ENCODE measurements at places on chromosomes 13 and 19.

GRCh38 chr13:113586661-113587479 is 2.3 kb downstream of the TFDP1 start:
- DNase-seq, result no peak

DNA sequence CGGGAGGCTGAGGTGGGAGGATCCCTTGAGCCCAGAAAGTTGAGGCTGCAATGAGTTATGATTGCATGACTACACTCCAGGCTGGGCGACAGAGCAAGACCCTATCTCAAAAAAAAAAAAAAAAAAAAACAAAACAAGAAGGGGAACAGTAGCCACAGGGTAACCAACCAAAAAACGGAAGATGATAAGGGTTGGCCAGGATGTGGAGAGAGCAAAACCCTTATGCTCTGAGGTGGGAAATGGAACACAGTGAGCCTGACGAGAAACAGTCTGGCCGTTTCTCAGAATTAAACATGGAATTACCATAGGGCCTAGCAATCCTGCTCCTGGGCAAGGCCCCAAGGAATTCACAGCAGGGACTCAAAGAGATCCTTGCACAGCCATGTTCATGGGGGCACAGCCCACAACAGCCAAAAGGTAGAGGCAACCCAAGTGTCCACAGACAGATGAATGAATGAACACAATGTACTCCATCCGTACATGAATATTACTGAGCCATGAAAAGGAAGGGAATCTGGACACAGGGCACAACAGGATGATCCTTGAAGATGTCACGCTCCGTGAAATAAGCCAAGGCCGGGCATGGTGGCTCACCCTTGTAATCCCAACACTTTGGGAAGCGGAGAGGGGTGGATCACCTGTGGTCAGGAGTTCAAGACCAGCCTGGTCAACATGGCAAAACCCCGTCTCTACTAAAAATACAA is 11.3 kb downstream of the NMRK2 start:
- DNase-seq, result no peak

DNA sequence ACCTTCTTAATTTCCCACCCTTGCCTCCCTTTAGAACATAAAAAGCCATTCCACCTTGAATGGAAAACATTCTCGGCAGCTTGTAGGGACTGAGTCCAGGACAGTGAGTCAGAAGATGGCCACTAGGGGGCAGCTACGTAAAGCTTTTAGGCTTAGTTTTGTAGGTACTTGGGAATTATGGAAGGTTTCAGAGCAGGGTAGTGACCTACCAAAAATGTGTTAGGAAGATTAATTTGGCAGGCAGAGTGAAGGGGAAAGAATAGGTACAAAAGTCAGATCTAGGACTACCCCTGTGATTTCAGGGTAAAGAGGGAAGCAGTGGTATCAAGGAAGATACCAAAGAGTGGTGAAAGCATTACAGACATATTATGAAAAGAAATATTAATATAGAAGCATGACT is 198.4 kb downstream of the NDFIP2 start:
- no peak for DNase-seq

GRCh38 chr19:58021541-58022282 is 12.1 kb upstream of the ZSCAN1 start:
- no peak for DNase-seq

GRCh38 chr13:100584896-100585295 is 3.7 kb downstream of the GGACT start:
- no peak for DNase-seq

DNA sequence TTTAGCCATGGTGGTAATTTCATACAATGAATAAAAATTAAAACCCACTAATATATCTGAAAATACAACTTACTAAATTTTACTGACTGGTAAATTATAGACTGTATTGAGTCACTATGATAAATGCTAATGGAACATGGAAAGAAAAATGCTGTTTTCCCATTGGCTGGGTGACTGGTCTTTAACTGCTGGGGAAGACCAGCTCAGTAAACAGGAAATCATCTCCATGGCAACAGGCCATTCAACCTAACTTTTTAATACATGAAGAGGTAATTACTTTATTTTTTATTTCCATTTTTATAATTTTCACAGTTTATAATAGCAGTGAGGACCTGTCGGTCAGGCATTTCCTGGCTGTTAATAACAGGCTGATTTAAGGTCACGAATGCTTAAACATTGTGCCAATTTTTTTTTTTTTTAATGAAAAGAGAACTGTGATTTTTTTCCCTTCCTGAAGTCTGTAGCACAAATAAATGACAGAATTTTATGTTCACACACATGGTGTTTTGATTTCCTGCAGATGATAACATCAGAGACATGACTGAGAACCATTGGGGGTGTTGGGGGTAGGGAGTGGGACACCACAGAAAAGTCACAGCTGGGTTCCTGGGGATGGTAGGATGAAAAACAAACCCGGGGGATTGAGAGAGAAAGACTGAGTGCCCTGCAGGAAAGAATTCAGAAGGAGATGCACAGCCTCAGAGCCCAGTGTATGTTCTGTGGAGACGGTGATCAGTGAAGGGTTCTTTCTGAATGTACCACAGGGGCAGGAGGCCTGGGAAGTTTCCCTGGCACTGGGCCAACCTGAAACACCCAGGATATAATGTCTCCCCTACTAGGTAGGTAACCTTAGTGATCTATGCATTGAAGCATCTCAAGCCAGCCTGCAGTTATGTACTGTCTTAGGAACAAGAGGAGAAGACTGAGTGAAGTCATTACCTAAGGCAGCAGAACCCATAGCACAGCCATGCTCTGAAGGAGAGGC is 297.1 kb downstream of the COG6 start:
- no peak for DNase-seq

DNA sequence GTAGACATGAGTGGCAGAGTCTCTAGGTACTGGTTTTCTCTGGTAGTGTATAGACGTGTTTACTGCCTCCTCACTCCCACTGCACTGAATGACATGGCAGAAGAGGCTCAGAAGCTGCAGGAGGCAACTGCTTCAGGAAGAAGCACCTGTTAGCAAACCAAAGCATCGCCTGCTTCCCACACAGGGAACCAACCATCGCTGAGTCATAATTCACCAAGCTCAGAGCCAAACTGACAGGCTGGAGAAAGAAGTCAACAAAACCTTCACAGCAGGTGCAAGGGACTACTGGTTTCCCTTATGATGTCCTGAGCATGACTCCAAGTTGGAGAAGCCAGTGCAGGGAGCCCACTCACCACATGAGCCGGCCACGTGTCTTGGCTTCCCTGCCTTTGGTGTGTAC is 69.8 kb downstream of the KCTD12 start:
- DNase-seq, result no peak

DNA sequence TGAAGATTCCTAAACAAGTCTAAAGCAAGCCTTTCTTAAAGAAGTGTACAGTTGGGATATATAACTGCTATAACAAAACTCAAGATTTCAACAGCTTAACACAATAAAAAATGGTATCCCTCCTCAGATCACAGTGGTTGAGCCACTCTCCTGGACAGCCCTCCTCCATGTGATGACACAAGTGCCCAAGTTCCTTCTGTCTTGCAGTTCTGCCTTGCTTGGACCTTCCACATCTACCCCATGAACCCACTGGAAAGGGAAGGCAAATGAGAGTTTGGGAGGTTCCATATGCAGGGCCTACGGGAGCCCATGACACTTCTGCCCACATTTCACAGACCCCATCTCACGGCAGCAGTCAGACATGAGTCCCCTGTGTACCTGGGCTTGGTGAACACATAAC is 659.2 kb downstream of the UQCRFS1 start:
- DNase-seq, result no peak

- no peak for DNase-seq
These were observed 4.6 kb downstream of the UBA2 start for GRCh38 chr19:34432797-34433196.

- DNase-seq, result no peak
These were observed 6.3 kb downstream of the DACT3 start for GRCh38 chr19:46654621-46655152.

- DNase-seq, result no peak
These were observed 747.2 kb downstream of the OLFM4 start for GRCh38 chr13:53775807-53776206.

DNA sequence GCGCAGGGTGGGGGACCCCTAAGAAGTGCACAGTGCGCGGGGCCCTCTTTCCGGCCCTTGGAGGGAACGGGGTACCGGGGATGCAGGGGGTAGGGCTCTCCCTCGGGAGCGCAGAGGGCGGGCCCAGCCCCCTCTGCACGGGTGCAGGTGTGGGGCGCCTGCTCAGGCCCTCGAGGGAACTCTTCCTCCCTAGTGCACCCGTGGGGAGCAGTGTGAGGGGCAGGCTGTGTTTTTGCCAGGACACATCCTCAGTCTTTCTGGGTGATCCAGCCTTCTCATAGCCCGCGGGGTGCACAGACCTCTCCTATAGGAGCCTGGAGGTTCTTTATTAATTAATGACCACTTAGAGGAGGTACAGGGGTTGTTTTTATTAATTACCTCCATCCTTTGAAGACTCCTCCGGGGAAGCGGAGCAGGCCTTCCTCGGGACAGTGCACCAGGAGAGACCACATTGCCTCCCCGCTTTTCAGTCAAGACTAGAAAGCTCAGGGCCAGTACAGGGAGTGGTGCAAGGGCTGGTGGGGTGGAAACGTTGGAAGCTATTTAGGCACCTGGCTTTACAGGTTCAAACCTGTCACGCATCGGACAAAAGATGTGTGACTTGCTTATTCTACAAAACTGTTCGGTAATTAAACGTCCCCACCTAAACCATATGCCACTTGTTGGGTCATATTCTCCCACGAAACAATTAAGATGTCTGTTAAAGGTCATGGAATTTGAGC is 598 bp upstream of the GJB6 start:
- DNase-seq, result no peak

DNA sequence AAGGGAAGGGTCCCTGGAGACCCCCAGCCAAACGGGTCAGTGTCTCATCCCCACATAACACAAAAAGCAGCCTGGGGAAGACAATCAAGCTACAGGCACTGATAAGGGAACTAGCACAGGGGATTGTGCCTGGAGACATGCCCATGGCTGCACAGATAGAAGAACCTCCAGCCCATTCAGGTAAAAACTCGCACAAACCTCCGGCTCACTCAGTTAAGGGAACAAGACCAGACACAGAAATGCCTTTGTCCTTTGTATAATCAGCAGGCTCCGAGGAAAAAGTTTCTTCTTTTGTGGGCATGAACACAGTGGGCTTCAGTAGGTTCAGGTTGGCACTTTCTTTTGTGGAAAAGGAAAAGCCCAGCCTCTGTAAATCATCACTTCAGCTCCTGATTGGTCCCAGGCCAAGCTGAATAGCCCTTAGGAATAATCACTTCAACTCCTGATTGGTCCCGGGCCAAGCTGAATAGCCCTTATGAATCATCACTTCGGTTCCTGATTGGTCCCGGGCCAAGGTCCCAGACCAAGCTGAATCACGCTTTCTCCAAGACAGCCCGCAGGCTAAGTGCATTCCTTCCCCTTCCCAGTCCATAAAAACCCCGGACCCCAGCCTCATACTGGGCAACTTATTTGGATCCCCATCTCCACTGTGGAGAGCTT is 5.0 kb upstream of the ZNF230 start:
- DNase-seq, result no peak

Measured in stimulated activated CD8-positive, alpha-beta memory T cell treated with anti-CD3 and anti-CD28 coated beads, Interleukin-15, amount 100 ng/mL, for 4 hours (primary cell).